ENCODE measurements at places on chromosomes 13 and 19.

GRCh38 chr19:19740755-19741154 is 7.8 kb upstream of the ZNF14 start:
- DNase-seq, result no peak

DNA sequence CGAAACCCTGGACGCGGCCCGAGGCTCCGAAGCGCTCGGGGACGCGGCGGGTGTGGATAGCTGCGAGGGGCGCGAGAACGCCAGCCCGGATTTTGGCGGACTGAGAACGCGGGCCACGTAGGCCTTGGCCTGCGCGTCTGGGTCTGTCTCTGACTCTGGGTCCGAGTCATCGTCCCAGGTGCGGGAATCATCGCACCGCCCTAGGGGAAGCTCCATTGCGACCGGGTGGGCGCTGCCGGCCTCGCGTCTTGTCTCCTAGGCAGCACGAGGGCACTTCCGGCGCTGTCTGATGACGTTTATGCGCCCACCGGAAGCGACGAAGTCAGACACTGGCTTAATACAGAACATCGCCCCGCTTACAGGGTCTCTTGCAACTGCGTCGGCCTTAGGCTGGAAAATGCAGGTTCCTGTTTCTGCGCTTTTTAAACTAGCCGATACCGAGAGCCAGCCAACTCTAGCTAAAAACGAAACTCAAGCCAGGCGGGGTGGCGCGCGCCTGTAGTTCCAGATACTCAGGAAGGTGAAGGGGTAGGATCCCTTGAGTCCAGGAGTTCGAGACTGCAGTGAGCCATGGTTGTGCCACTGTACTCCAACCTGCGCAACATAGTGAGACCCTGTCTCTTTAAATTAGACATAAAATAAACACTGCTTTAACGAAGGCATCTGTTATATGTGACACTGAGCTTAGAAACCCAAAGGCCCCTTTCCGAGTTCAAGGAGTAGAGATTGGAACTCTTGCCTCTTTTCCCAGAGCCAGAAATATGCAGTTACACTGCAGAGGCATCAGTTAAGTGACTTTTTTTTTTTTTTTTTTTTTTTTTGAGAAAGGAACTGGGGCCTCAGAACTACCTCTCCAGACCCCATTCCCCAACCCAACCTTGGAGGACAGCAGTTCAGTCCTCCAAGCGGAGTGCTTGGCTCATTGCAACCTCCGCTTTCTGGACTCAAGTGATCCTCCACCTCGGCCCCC is at the start of gene FBXW9:
Gene FBXW9 (minus strand): TSS at position 266 of the 970 bp plus-strand sequence. CDS start 50 bp downstream, at position 216.
- DNase-seq, result peak; percentile 94

- DNase-seq, result peak; percentile 52
Observed at GRCh38 chr19:49987159-49987698, 26.3 kb upstream of the SIGLEC11 start.

DNA sequence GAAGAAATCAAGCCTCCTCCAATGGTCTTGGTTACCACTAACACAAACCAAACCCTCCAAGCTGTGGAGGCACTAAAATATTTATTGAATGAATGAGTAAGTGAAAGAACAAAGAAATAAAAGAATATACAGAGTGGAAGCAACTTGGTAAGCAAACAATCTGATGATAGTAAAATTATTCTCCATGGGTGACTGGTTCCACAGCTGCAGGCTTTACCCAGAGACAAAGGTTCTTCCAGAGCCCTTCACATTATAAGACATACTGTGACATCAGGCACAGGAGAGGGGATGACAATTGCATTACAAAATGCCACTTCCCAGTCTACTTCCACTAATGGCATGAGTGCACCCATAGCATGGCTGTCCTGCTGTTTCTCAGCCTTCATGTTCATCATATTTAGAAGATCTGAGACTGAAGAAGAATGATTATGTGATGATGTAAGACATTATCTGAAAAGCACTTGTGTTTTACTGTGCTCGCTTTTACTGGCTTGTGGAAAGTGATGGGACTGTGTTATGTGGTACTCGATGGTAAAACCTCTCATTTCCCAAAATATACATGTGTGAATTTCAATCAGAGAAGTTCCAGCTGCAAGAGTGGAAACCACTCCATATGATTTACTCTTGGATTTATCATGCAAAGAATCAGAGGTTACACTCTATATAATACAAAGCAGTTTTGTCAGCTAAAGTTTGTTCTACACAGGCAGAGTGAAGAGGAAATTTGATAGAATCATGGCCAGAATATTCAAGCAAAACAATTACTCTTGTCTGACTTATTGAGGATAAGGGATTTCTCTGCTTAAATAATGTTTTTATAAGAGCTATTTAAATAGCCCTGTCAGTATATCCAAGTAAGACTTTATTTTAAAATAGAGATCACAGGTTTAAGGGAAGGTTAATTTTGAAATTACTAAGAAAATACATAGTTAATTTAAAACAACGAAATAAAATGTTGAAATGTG is 220.2 kb upstream of the NBEA start:
- no peak for DNase-seq

DNA sequence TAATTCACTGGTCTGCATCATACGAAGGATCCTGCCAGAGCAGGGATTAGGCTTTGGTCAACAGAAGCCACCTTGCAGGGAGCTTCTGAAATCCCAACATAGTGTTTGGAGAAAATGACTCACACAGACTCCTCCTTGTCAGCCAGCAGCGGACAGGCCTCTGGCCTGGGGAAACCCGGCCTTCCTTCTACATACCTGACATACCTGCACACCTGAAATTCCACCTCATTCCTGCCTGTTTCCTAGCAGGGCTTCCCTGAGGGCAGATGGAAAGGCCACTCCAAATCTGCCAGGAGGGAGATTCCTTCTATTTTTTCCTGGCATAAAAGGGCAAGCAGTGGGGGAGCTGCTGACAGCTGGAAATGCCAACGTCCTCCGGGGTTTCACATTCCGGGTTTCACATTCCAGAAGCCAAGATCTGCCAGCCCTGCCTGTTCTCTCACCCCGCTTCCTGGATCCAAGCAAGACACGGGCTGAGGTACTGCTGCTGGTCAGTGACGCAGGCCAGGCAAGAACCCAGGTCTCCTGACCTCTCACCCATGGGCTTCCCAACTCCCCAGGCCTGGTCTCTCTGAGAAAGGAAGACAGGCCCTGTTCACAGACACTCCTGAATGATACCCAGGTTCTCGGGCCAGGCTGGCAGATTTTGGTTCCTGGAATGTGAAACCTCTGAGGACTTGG is 18.2 kb upstream of the IGFL1 start:
- DNase-seq, result no peak

DNA sequence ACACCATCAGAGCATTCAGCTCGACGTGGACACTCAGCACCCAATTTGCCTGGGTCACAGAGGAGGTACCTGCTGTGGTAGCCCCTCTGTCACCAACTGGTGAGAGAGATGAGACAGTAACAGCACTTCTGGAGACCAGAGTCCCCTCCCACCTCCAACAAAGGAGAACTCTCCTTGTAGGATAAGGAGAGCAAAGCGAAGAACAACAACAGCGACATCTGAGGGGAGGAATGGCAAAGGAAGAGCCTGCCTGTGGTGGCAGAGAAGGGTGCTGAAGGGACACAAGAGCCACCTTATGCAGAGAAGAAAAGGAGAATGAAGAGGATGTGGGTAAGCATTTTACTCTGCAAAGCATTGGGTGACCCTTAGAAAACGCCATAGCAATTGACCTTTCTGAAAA is 167.8 kb downstream of the ABCC4 start:
- no peak for DNase-seq

- no peak for DNase-seq
Observed at GRCh38 chr13:50203256-50203941, 188.2 kb downstream of the KCNRG start.

DNA sequence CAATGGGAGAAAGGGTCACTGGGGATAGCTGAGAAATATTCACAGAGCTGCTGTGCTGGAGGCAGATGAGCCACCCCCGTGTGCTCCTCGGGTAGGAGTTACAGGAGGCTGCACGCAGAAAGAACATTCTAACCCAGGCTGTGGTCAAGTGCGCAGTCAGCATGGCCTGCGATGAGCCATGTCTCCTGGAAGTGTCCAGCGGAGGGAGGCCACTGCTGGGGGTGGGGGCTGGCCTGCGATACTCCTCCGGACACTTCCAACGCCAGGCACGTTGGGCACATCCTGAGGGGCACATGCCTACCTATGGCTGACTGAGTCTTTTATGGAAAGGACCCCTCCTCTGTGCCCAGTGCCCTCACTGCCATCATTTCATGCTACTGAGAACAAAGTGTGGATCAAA is 55.9 kb downstream of the RAB20 start:
- no peak for DNase-seq

GRCh38 chr19:53980539-53981375 is 10.7 kb upstream of the CACNG6 start:
- no peak for DNase-seq

DNA sequence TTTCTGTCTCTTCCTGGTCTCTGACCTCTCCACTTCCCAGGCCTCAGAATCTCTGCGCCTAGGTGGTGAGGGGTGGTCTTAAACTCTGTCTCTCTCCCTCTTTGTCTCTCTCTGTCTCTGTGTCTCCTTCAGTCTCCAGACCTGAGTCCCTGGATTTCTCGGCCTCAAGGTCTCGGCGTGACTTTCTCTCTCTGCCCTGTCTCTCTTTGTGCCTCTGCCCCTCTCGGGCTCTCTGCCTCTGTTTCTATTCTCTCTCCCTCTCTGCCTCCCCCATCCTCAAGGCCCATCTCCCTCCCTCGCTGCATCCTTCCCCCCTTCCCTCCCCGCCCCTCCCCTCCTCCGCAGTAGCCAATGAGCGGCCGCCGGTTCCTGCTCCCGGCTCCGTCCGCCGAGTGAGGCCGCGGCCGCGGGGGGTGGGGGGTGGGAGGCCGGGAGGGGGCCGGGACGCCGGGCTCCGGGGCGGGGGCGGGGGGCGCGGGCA is at the start of gene CACNG7:
Gene CACNG7 (plus strand): TSS at position 344 of the 481 bp plus-strand sequence. CDS start 3,554 bp downstream, outside the sequence.
- DNase-seq, result no peak

- no peak for DNase-seq
Observed at GRCh38 chr19:6212403-6213265, 67.1 kb downstream of the MLLT1 start.

DNA sequence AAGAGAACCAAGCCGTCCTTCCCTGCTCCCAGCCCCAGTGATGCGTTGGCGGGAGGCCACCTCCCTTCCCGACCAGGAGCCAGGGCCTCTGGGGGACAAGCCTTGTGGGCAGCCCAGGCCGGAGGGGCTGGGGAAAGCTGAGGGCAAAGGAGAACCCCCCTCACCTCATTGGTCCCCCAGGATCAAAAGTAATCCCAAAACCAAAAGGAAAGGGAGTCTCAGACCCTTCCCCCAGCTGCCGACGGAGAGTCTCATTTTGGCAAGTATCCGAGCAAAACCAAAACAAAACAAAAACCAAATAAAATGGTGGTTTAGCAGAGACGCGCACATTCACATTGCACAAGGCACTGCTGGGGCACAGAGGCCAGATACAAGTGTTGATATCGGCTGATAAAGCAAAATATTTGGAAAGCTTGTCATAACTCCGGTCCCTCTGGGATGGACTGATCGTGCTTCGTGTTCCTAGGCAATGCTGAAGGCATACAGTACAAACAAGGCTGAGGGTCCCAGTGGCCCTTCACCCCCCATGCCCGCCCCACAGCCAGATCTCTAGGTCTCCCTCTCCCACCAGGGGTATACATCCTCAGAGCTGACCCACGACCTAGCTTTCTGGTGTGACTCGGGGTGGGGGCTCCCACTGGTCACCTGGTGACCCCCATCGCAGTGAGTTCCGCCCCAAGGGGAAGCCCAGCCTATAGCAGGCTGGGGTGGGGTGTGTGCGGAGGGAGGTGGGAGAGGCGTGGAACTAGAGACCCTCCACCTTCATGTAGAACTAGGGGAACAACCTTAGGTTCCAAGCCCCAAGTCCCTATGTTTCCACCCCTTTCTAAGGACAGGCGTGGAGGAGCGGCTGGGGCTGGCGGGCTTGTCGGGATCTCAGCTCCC is 2.1 kb downstream of the CEBPA start:
- DNase-seq, result no peak

- DNase-seq, result no peak
Observed at GRCh38 chr19:30441011-30441410, 68.8 kb downstream of the ZNF536 start.

- DNase-seq, result no peak
Observed at GRCh38 chr19:55044286-55044685, 6.2 kb upstream of the GP6 start.

- DNase-seq, result no peak
Observed at GRCh38 chr19:21233691-21234090, 91.9 kb downstream of the ZNF431 start.

GRCh38 chr13:97539651-97540610 is 106.0 kb downstream of the RAP2A start:
- no peak for DNase-seq

Data from stimulated activated CD4-positive, alpha-beta T cell treated with anti-CD3 and anti-CD28 coated beads, TNF-alpha, amount 100 ng/mL, for 4 hours (primary cell).